ENCODE measurements at places on chromosomes 3 and 15.

- DNase-seq = no peak
These were observed 150.8 kb upstream of the BHLHE40 start for GRCh38 chr3:4828279-4829030.

GRCh38 chr15:36761132-36761847 lies 181.9 kb downstream of the CDIN1 start:
- no peak for DNase-seq

GRCh38 chr3:106332129-106332528 lies 463.3 kb upstream of the CBLB start:
- DNase-seq = no peak

DNA sequence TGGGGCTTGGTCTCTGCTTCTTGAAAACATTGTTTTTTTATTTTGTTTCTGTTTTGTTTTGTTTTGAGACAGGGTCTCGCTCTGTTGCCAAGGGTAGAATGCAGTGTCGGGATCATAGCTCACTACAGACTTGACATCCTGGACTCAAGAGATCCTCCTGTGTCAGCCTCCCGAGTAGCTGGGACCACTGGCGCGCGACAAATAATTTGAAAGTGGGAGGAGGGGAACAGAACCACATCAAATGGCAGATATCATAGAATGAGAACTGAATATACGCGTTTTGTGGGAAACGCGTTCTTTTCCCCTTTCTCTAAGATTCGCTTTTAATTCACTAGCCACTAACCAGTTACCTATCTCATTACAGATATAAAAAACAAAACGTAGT lies 641 bp upstream of the VPS13C start:
- no peak for DNase-seq

DNA sequence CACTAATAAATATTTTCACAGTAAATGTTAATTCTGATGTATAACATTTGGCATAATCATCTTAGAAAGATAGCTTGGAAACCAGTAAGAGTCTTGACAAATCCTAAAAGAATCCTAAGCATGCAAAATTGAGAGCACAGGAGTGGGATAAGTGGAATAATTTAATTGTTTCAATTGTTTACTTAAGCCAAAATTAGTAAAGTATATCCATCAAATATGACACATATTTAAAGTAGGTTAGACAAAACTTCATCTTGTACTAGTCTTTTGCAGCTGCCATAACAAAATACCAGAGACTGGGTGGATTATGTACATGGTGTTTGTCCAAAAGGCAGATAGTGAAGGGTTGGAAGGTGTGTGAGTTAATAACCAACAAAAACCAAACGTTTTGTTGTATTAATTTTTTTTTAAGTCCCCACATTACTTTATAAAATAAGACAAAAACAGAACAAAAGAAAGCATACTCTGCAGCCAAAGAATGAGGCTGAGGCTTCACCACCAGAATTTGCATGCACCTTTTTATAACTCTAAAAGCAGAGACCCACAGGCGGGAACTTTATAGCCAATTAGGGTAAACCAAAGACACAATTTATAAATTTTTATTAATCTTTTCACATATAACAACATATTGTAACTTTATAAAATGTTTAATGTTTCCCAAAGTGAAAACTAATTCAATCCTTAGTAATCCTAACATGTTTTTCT lies 41.9 kb upstream of the CD200R1L start:
- no peak for DNase-seq

- no peak for DNase-seq
These were observed 24.2 kb downstream of the NMNAT3 start for GRCh38 chr3:139653582-139653981.

DNA sequence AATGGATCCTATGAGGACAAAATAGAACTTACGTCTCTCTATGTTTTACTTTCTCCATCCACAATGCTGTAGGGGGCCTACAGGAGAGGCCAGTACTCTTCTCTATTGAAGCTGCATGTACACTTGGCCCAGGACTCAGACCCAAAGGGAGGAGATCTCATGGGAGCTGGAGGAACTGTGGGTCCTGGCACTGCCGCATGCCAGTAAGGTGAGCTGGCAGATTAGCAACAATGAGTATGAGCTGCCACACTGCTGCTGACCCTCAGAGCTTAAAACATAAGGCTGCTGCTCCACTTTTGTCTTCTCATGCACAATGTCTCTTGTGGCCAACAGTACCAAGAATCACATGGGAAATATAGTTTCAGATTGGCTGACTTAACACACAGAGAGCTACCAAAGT lies 57.8 kb upstream of the TBC1D5 start:
- DNase-seq = no peak

- DNase-seq = no peak
These were observed 101.5 kb upstream of the TGFBR2 start for GRCh38 chr3:30504939-30505338.

DNA sequence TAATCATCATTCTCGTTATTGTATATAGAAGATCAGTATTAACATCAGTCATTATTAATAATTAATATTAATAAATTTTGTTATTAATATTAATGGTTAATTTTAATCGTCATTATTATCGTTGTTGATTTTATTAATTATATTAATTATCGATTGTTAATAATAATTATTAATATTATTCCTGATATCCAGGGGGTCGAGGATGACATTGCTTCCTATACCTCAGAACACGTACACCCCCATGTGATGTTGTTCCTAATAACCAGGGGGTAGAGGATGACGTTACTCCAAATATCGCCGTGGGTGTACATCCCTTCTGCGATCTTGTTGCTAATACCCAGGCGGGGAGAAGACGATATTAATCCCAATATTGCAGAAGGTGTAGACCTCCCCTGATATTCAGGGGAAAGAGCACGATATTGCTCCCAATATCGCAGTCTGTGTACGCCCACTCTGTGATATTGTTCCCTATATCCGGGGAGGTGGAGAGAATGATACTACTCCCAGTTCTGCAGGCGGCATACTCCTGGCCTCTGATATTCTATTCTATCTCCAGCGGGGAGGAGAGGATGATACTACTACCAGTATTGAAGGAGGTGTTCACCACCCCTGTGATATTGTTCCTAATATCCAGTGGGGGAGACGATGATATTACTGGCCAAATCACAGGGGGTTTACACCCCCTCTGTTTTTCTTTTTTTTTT lies 22.3 kb upstream of the BMF start:
- DNase-seq = no peak

DNA sequence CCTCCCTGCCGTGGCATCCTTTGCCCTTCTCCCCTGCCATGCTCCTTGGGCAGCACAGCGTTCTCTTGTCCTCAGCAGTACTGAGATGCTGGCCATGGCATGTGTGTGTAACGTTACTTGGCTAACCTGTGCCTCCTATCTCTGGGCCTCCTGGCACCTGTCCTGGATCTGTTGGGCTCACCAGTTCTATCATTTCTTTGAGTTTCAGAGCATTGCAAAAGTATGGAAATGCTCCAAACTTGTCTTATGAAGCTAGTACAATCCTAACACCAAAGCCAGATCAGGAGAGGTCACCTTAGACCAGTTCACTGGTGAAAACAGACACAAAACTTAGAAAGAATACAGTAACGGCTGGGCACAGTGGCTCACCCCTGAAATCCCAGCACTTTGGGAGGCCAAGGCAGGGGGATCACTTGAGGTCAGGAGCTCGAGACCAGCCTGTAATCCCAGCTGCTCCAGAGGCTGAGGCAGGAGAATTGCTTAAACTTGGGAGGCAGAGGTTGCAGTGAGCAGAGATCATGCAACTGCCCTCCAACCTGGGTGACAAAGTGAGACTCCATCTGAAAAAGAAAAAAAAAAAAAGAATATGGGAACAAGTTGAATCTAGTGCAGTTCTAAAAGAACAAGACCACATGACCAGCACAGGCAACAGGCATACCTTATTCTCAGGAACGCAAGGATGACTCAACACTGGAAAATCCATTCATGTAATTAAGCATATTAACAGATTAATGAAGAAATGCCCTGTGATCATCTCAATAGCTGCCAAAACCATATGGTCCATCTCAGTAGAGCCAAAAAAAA lies 62.4 kb upstream of the TRPM1 start:
- DNase-seq = no peak

- no peak for DNase-seq
These were observed 115.2 kb downstream of the P3H2 start for GRCh38 chr3:190005343-190006113.

DNA sequence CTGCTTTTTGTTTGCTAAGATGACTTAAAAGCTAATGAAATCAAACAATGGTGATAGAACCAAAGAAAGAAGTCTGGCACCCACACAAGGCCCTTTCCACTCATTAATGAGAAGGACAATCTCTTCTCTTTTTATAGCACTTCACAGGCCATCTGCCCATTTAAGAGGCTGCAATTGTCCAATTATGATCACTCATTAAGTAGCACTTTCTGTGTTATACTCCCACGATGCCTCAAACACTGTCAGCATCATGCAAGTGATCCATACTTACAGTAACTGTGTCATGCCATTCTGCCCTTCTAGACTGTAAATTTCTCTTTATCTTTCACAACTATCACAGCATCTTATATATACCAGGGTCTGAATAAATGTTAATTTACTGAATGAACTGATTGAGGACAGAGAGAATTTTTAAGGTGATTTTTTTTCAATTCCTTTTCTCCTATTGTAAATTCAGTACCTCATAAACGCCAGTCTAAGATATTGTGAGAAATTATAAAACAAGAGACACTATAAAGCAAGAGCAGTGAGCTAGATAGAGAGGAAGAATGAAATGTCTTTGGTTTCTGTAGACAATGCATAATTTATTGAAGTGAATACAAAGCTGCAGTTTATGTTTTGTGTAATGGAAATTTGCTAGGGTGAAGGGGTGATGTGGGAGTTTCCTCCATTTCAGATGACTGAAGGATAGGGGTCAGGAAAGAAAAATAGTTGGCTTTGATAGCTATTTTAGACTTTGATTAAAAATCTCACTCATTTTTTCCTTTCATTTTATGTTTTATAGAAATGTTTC lies 17.3 kb downstream of the CD200 start:
- no peak for DNase-seq

- DNase-seq = no peak
These were observed 190.6 kb downstream of the VPS13C start for GRCh38 chr15:61869656-61870055.

GRCh38 chr3:46737329-46737731 lies 19.7 kb upstream of the PRSS50 start:
- DNase-seq = no peak

DNA sequence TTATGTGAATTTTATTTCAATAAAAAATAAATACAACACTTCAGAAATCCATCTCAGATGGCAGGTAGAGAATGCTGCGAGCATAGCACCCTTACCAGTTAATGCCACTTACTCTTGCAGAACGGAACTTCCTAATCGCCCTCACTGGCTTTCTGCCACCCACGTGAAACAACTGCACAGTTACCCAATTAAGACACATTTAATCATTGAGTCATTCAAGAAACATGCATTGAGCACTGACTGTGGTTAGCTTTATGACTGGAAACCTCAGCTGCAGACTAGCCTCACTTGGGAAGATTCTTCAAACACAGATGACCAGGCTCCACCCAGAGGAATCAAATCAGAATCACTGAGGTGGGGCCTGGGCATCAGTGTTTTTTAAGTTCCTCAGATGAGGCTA lies 5.6 kb upstream of the MFGE8 start:
- no peak for DNase-seq

- DNase-seq = no peak
These were observed 77.4 kb downstream of the RBPMS2 start for GRCh38 chr15:64697911-64698369.

GRCh38 chr3:182364723-182365650 lies 428.3 kb upstream of the ATP11B start:
- DNase-seq = no peak

- DNase-seq = no peak
These were observed 242.3 kb upstream of the ROBO1 start for GRCh38 chr3:80010021-80010571.

DNA sequence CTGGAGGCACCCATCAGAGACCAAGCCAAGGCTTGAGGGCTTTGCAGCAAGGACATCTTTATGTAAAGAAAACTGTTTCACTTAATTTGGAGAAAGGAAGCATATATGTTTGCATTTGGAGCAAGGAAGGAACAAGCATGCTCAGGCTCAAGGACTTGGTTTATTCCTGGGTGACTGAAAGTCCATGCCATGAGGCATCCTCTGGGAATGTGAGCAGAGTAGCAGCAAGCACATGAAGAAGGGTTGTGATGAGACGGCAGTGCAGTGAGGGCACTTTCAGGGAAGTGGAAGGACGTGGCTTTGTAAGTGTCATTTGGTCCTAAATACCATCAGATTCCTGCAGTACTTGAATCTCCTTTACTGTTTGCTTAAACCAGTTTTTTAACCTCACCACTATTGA lies 26.8 kb downstream of the POLG start:
- DNase-seq = no peak

GRCh38 chr3:65883613-65884012 lies 155.1 kb downstream of the MAGI1 start:
- no peak for DNase-seq

DNA sequence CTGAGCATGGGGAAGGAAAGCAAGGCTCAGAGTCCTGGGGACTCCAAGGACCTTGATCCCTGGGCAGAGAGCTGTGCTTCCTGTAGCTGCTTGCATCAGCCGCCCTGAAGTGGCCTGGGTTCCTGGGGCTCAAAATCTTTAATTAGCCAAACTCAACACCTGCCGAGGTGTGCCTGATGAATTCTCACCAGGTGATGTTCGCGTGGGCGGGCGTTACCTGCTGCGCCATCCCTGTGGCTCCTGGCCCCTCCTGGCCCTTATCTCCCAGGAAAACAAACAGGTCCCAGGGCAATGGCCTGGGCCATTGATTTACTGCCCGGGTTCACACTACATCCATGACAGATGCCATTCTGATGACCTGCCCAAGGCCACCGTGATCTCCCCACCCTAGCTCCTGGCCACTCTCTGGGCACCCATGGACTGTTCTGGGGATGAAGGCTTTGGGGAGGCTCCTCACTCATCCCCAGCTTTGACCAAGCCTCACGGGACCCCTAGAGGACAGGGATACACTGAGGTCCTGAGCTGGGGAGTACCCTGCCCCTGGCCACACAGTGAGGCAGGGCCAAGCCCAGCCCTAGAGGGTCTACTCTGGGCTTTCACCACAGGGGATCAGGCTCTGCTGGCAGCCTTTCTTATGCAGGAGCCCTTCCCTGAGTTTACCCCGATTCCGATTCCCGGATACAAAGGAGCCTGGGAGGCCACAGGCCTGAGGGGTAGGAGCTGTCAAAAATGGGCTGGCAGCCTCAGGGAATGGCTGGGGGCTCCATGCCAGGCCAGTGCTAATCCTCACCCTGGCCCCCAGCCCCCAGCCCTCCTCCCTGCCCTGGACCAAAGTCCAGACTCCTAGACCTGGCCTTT lies 5.7 kb downstream of the SLC38A3 start:
- DNase-seq = no peak

All from activated CD4-positive, CD25-positive, alpha-beta regulatory T cell (primary cell).